GM04504 (cell line): ENCODE measurements at places on chromosomes 16 and 17.

GRCh38 chr17:47630614-47631013 is 19.1 kb upstream of the KPNB1 start:
- DNase-seq: no peak

- DNase-seq: no peak
Measured at GRCh38 chr17:76233588-76234353, 6.5 kb downstream of the RNF157 start.

- no peak for DNase-seq
Measured at GRCh38 chr17:40793832-40794231, 5.9 kb downstream of the KRT28 start.

GRCh38 chr17:73921306-73921705 is 277.1 kb upstream of the SDK2 start:
- no peak for DNase-seq

GRCh38 chr17:59786536-59787319 is 79.3 kb downstream of the VMP1 start:
- peak; percentile 99 for DNase-seq

DNA sequence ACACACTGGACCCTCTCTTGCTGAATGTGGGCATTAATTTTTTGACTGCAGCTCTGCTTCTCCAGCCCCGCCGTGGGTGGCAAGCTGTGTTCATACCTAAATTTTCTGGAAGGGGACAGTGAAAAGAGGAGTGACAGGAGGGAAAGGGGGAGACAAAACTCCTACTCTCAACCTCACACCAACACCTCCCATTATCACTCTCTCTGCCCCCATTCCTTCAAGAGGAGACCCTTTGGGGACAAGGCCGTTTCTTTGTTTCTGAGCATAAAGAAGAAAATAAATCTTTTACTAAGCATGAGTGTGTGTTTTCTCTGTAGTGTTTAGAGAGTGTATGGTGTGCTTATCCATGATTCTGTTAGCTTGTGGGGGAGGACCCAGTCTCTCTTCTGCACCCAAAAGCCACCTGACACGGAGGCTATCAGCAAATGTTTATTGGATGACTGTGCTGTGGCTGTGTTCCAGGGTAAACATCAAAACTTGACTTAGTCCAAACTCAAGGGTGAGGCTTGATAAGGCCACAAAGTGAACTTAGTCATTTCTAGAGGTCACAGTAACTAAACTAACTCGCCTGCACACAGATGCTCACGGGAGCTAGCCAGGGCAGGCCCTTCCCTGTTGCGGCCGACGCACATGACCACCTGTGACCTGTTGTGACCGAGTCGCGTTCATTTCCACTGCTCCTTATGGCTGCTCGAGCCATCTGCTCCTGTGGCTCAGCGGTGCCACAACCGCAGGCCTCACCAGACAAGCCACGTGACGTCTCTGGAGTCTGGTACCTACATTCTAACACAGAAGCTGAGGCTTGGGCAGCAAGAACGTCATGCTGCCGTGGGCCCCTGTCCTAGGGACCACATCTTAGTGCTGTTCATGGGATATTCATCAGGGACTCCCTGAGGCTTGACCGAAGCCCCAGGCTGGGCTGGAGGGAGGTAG is 9.8 kb upstream of the MED11 start:
- no peak for DNase-seq

DNA sequence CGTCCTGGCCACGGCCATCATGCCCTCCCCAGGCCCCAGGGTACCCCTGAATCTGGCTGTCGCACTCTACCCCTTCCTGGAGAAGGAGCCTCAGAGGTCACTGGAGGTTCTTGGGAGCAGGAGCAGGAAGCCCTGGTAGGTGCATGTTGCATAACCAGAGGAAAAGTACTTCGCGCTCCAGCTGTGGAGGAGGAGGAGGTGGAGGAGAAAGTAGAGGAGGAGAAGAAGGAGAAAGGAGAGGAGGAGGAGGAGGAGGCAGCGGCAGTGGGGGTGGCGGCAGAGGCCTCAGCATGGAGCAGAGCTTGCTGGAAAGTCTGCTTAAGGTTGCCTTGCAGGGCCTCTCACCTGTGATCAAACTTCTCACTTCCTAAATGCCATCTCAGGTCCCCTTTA is 61.8 kb downstream of the BAIAP2 start:
- DNase-seq: no peak
